ENCODE measurements at places on chromosomes 3 and 15. TPM values are rescaled to one million over a fixed set of nuclear protein-coding genes. Genes with fewer than 3 reads are reported as not detected.

Gene SEMA3F
- 91.6 TPM for polyA plus RNA-seq

Gene CPLX3
- polyA plus RNA-seq, result not detected

Gene ZNF774
- 4.8 TPM for polyA plus RNA-seq

Gene TJP1
- polyA plus RNA-seq, result 161 TPM

Gene CYP1A2
- 0.06 TPM for polyA plus RNA-seq

Gene MST1R
- polyA plus RNA-seq, result 2.3 TPM

Gene SSR3
- polyA plus RNA-seq, result 152 TPM

Gene GALNT15
- 2.2 TPM for polyA plus RNA-seq

Gene ZNF620
- 11.2 TPM for polyA plus RNA-seq

Gene SKOR1
- polyA plus RNA-seq, result 0.56 TPM

Gene PRSS50
- polyA plus RNA-seq, result 3.1 TPM

Gene WNT5A
- 49.8 TPM for polyA plus RNA-seq

Gene CAPN3
- 7.5 TPM for polyA plus RNA-seq

All from left renal pelvis (tissue), 4 donors.